ENCODE measurements at places on chromosomes 13 and 19.

GRCh38 chr19:17504030-17504429 lies 7.4 kb upstream of the PGLS start:
- no peak for DNase-seq

DNA sequence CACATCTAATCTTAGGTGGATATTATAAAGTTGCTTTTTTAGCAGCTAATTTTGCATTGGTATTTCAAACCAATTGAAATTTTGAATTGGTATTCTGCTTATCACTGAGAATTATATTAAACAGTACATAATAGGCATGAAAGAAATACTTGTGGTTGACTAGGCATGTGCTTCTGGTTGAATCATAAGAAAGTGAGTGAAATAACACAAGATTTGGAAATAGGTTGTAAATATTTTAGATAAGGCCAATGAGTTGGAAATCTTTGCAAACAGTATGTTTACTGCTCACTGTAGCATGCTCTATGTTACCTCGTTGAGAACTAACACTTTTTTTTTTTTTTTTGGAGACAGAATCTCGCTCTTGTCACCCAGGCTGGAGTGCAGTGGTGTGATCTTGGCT lies 66.8 kb upstream of the RFC3 start:
- DNase-seq, result no peak

GRCh38 chr13:113049521-113049941 lies 56.1 kb upstream of the F7 start:
- DNase-seq, result no peak

GRCh38 chr13:77305266-77305665 lies 21.6 kb downstream of the MYCBP2 start:
- DNase-seq, result no peak

GRCh38 chr13:94369972-94370436 lies 109.5 kb downstream of the DCT start:
- DNase-seq, result peak; percentile 8

DNA sequence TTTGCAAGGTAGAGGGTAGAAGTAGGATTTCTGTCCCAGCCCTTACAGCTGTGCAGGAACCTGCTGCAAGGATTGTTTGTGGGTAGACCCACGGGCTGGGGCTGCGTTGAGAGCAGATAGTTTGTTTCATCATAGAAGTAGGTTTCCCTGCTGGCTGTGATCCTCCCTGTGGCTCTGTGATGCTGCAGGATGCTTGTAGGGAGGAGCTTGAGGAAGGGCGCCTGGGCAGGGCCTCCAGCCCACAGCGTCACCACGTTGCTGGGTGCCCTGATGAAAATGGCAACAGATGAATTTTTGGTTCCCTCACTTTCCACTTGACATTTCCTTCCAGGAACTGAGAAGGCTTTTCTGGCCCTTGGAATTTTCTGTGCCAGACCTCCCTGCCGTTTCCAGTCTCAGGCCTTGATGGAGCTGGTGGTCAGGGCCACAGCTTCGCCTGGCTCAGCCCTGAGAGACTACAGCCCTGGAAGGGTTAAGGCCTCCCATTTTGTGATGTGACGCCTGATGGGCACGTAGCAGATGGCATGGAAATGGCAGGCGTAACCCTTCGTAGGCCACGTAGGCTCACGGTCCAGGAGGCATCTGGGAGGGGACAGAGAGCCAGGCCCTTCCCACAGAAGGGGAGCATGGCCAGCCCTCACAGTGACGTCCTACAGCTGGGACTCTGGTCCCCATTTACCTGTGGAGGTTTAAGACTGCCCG lies 42.2 kb downstream of the GATAD2A start:
- DNase-seq, result peak; percentile 8

DNA sequence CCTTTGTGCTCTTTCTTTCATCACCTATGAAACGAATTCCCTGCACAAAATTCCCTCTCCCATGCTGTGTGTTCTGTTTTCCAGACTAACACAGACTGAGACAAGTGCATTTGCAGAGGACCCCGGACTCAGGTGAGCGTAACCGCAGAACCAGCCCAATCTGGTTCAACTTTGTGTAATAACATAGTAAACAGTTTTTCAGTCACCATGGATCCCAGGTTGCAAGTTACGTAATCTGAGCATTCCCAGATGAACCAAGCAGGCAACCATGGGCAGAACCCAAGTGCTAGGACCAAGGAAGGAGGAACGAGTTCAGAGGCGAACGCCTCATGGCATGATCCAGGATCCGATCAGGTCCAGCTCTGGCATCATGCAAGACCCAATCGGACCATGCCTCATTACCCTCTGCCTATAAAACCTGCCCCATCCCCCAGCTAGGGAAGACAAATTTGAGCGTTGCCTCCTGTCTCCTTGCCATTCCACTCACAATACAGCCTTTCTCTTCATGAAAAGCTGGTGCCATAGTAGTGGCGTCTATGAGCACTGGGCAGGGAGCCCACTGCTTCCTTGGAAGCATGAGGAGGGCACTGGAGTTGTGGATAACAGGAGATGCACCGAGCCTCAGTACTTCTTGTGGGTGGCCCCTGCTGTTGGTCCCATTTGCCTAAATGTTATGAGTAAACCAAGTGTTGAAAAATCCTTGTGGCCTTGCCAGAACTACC lies 107.6 kb downstream of the ABCC4 start:
- DNase-seq, result no peak

- DNase-seq, result no peak
Observed at GRCh38 chr19:5497297-5497696, 42.1 kb downstream of the ZNRF4 start.

DNA sequence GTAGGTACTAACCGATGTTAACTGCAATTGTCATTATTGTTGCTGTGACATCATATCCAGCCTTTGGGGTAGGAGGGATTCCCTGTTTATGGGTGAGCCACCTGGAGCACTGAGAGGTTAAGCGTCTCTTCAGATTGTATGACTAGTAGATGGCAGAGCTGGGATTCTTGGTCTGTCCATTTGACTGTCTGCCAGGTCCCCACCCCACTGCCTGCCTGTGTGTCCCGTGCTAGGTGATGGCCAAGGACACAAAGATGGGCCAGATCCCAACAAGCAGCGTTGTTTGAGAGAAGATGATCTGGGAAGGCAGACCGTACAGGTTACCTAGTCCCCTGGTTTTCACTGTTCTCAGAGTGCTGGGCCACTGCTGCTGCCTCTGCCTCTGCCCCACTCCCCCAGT lies 16.6 kb downstream of the PPP2R1A start:
- no peak for DNase-seq

DNA sequence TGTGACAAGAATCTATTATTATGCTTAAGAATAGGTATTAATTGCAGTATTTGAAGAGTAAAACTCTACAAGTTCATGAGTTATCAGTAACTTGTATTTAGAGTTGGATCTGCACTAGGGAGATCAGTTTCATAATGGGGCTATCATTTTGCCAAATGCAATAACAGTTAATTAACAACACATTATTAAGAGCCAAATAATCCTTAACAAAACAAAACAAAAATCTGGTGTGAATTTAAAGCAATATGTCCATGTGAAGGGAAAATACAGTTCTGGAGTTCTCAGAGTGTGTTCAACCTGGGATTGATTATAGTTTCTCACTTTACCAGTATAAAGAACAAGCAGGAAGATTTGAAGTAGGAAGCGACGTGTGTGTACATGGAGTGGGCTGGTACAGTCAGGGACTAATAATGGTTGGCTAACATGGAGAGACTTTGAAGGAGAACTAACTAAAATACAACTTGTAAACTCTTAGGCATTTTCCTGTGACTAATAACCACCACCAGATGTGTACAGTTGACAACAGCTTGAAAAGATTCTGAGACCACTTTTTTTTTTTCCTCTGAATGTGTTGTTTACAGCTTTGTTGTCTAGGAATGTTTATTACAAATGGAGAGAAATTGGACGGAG lies 58.5 kb downstream of the POSTN start:
- DNase-seq, result no peak

All from NCI-H510A treated with DMSO at 0.1 percent for 48 hours (cell line).